ENCODE measurements at places on chromosomes 2 and 18.

- no peak for DNase-seq
Observed at GRCh38 chr18:34884436-34884835, 156.8 kb upstream of the MAPRE2 start.

DNA sequence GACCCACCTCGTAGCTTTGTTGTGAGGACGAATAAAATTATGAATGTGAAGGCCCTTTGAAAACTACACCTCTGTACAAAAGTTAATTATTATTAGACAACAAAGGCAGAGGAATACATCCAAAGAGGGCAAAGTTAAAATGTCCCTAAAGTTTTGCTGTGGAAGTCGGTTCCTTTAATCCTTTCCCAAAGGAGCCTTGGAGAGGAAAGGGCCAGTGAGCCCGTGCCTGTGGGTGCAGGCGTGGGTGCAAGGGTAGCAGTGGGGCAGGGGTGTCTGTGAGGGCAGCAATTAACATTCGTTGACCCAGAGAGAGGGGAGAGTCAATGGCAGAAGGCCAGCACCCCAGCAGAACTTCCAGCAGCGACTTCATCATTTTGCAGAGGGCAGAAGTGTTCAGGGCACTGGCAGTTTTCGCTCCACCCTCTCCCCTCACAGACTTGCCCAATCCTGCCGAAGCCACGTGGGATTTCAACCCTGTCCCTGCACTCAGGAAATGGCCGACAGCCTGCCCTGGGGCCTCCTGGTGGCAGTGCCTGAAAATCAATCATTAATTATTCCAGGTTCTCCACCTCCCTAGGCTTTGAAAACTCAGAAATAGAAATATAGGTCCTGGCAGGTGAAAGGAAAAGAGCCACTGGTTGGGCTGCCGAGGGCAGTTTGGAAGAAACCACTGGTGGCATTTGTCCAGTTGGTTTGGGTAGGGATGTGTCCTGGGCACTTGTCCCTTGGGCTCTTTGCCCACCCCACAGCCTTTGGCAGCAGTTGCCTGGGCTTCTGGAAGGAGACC is 4.2 kb upstream of the PAX8 start:
- no peak for DNase-seq

DNA sequence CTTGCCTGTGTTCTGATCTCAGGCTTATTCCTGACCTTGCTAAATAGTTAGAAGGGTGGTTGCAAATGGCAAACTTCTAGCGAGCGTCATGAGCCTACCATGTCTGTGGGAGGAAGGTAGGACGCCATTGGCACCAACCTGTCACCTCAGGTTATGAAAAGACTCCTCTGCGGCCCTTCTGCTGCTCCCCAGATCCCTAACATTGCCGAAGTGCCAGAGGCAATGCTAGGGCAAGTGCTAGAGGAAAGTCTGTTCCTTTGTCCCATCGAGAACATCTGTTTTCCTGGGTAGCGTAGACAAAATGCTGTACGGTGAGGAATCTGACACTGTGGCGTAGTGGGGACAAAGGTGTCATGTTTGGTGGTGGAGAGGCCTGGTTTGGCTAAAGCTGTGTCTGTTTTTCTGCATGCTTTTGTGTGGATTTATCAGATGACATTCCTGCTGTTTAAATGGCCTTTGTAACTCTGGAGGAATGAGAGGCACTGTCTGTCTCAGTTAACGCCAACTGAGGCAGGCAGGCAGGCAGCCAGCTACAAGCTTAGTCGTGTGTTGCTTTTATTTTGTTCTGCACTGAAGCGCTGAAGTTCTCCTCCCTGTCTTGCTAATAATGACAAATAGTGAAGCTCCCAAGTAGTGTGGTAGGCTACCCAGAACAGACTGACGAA is 94.1 kb downstream of the PRPF40A start:
- DNase-seq = no peak

- no peak for DNase-seq
Observed at GRCh38 chr2:15521641-15522181, 39.4 kb downstream of the NBAS start.

- no peak for DNase-seq
Observed at GRCh38 chr2:171807831-171808393, 86.1 kb downstream of the SLC25A12 start.

DNA sequence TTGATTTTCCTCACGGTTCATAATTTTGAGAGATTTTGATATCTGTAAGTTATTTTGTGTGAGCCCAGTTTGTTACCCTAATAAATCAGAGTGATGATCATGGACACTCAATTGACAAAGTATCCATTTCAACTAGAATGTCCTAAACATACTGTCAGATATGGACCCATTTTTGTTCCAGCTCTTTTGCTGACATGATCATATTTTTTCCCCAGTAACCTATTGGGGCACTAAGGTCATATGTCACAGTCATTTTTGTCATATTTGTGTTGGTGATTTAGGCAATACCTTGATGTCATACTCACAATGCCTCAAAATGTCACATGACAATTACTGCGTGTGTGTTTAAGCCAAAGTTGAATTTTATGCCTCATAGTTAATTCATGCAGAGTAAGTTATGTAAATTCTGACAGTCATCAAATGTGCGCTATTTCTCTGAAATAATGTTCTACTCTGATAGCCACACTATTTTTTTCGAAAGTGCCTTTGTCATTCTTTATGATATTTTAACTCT is 218.7 kb downstream of the ARHGAP15 start:
- no peak for DNase-seq

DNA sequence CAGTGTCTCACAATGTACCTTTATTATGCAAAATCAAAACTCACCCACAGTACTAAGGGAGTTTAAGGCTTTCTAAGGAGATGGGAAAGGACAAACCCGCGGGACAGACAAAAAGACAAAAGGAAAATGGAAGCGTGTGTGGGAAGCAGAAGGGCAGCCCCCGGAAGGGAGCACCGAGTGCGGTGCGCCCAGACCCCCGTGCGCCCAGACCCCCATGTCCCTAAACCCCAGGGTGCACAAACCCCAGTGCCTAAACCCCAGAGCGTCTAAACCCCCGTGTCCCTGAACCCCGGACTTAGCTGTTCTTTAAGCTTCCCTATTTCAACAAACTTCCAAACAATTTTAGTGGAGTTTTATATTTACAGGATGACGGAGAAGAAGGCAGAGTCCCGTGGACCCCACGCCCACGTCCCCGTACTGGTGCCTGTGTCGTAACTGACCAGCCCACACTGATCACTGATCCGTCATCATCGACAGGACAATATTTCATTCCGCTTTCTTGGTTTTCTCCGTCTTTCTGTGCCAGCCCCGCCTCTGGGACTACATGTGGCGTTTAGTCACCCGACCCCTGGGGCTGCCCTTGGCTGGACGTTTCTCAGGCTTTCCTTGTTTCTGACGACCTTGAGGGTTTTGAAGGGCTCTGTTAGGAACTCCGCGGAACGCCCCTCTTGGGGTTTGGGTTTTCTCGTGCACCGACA is 76.9 kb downstream of the RTP5 start:
- DNase-seq = no peak

DNA sequence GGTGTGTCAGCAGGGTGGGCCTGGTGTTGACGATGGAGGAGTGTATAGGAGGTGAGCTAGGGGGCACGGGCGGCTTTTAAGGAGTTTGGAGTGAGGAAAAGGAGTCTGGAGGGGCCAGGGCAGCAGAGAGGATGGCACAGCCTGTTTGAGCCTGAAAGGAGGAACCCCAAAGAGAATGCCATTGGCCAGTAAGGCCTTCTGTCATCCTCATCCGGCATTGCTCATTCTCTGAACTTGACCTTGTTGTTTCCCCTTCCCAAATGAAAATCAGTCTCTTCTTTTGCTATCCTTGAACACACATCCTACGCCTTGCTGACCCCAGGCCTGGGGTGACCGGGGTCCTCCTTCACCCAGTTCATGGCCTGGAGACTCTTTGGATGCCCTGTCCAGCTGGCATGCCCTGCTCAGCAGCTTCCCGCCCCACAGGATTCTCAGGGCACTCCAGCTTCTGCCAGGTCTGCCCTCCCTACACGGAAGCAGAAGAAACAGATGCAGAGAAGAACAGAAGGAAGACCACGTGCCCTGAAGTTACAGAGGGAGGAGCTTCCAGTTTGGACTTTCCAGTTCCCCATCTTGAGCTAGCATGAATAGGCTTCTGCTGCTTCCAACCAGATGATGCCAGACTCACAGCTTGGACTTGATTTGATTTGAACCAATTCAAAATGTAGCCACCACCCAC is 20.5 kb upstream of the KIF3C start:
- no peak for DNase-seq

GRCh38 chr2:1806254-1806653 is 61.9 kb upstream of the PXDN start:
- no peak for DNase-seq

DNA sequence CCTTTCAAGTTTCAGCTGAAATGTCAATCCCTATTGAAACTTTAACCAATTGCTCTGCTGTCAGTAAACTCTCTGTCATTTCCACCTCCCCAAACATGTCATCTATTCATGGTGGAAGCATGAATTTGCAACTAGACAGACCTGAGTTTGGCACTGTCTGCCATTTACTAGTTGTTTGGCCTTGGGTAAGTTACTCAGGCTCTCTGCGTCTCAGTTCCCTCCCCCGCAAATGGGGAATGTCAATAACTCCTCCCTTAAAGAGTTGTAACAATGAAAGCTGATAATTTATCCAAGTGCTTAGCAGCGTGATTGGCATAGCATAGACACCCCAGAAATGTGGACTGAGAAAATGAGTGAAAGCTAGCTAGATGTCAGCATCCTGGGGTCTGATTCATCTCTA is 73.3 kb upstream of the THOC1 start:
- DNase-seq = no peak

- no peak for DNase-seq
Observed at GRCh38 chr18:49768051-49768391, 45.3 kb downstream of the ACAA2 start.

GRCh38 chr2:232463701-232464543 is 8.0 kb downstream of the ALPI start:
- DNase-seq = no peak

DNA sequence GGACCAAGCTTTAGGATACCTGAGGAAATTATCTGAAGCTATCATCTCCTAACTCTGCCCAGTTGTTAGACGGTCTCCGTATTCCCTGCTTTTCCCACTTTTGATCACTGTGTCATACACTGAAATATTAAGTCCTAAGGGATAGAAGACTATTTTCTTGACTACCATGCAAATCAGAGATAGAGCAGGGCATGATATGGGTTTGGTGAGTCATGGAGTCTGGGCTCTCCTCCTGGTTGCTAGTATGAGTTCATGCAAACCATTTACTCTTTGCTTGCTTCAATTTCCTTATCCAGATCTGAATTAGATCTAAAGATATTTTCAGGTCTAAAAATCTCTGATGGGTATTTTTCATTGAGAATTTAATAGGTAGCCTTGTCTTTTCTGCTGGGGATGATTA is 55.0 kb downstream of the EHBP1 start:
- no peak for DNase-seq

GRCh38 chr2:100895934-100896685 is 76.2 kb downstream of the NPAS2 start:
- no peak for DNase-seq

DNA sequence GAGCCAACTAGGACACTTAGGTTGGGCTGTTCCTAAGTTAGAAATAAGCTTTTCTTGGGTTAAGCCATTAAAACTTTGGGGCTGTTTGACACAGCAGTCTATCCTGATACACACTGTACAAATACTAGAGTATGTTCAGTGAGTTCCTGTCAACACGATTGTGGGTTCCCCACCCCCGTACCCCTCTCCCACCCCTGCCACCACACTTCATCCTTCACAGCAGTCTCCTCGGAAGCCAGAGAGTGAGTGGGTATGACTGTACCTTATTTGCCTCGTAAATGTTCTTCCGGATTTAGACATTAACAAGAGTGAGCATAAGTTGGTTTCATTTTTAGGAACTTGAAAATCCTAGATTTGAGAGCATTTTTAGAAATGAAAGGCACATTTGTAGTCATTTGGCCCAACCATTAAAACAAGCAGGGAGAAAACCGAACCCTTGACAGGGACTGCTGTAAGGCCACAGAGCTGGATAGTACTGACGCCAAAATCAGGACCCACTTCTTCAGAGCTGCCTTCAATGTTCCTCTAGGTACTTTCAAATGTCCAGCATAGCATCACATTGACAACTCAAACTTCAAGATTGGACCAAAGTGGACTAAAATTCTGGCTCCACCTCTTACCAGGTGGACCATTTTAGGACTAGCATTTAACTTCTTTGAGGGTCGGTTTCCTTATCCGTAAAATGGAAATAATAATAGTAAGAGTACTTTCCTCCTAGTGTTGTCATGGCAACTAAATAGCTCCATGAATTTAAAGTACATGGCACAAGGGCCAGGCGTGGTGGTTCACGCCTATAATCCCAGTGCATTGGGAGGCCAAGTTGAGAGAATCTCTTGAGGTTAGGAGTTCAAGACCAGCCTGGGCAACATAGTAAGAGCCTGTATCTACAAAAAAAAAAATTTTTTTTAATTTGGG is 166.3 kb upstream of the SERTAD2 start:
- no peak for DNase-seq

GRCh38 chr2:236394571-236394970 is 130.4 kb upstream of the ASB18 start:
- no peak for DNase-seq

DNA sequence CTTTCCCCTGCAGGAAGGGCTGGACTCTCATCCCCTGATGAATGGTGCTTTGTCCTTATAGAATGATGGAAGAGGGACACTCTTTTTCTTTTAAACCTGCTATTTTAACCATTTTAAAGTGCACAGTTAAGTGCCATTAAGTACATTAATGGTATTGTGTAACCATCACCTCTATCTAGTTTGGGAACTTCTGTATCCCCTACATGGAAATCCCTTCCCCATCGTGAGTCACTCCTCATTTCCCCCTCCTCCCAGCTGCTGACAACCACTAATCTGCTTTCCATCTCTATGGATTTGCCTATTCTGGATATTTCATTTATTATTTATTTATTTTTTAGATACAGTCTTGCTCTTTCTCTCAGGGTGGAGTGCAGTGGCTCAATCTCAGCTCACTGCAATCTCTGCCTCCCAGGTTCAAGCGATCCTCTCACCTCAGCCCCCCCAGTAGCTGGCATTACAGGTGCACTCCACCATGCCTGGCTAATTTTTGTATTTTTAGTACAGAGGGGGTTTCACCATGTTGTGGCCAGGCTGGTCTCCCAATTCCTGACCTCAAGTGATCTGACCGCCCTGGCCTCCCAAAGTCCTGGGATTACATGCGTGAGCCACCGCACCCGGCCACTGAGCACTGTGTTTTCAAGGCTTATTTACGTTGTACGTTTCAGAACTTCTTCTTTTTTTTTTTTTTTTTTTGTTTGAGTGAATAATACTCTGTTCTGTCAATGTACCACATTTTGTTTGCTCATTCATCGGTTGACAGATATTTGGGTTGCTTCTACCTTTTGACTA is 15.8 kb downstream of the DGKD start:
- no peak for DNase-seq

DNA sequence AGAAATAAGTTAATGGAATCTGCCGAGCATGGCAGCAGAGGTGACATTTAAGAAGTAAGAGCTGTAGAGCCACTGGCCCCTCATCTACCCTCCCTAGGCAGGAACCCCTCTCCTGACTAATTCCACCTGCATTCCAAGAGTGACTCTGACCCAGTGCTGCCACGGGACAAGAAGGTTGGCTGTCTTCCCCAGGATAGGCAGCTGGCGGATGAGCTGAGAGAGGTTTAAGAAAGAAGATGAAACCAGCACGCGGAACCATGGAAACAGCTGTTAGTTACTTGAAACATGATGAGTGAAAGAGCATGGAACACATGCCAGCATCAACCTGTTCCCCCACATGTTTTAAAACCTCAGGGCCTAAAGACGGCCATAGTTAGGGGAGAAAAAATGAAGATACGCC is 74.1 kb downstream of the RND3 start:
- no peak for DNase-seq

GRCh38 chr2:239438995-239439753 is 38.4 kb upstream of the HDAC4 start:
- no peak for DNase-seq

Measured in hypothalamus (tissue), 51 donors.